Motor neuron (in vitro differentiated cells): ENCODE measurements at places on chromosomes 11 and 22. TPM values are rescaled to one million over a fixed set of nuclear protein-coding genes. Genes with fewer than 3 reads are reported as not detected.
A peak's percentile ranks its signal among the peaks of the same experiment; 100 is the strongest.

GRCh38 chr11:78289552-78290292 is 101.0 kb downstream of the USP35 start:
- ATAC-seq = no peak

DNA sequence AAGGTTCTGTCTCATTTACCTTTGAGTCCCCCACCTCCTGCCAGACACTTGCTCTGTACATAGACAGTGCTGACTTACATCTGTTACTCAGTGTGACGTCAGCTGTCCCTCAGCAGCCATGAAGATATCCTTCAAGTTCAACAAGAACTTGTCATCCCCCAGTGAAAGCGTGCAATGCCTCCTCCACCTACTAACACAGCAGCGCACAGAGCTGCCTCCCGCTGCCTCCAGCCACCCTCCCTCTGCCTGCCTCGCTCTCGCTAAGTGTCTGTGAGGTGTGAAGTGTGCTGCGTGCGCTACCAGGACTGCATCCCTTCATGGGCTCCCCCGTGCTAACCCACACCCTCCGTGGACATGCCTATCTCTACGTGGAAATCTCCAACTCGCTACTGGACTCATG is 621.4 kb downstream of the BRD1 start:
- ATAC-seq = no peak

GRCh38 chr22:39664485-39665200 is 94.1 kb downstream of the CACNA1I start:
- ATAC-seq = peak; percentile 50

DNA sequence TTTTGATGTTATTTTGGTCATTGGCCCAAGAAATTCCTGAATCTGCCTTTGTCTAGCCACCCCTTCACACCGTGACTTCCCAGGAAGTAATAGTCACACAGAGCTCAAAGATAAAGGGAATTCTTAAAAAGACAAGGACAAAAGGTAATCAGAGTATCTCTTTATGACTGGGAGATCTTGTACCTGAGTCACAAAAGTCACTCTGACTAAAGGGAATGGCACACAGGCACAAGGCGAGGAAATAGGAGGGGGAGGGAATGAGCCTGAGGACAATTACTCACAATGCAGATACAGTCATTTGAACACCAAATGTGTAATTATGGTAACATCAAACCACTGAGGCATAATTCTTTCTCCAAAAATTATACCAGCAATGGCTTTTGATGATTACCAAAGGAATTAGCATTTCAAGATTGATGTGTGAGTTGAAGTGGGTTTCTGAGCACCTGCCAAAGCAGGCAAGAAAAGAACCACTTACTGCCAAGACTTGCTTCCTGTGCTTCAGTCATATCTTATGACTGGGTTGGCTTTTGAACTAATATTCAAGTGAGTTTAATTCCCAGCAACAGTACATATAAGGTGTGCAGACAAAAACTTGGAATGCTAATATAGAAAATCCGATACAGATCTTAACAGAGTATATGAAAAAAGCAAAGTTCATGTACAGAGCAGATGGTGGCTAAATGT is 856.4 kb downstream of the LRRC4C start:
- ATAC-seq = no peak

DNA sequence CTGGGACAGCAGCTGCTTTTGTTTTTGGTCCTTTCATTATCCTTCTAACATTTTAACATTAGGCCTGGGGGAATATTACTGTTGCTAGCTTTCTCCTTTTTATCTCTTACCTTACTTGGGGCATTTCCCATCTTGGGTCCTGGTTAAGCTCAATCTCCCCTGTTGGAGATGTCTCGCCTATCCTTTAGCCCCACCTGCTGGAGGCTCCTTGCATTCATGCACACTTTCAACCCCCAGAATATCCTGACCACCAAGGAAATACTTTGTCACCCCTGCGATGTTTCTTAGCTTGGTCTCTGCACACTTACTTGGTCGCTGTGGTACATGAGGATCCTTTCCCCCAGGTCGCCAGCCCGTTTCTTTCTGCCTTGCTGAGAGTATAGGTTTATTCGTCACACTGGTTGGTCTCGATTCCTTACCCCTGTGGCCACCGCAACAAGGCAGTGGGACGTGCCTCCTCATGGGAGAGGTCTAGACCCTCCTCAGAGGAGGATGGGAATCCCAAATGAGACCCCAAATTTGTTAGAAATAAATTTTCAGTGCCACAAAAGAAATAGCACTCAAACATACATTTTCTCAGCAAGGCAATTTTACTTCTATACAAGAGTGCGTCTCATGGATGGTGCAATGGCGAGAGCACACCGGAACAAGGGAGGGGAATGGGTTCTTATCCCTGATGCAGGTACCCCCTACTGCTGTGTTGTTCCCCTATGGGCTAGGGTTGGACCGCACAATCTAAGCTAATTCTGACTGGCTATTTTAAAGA is 5.4 kb upstream of the TXN2 start:
- ATAC-seq = no peak

- peak; percentile 15 for ATAC-seq
Observed at GRCh38 chr11:119352857-119353260, 6.4 kb upstream of the MFRP start.

DNA sequence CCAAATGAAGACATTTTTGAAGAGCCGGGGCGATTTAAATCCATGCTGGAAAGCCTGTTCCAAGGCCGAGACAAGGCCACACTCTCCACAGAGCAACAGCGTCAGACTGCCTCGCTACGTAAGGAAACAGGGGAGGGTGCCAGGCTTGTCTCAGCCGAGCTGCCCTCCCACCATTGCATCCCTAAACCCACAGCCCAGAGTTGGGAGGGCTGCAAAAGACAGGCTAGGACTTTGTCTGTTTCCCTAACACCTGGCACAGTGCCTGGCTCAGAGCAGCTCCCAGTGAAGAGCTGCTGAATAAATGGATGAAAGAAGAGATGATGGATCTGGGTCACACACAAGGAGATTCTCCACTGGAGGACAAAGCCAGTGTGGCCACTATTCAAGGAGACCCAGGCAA is 51.3 kb upstream of the SCUBE2 start:
- no peak for ATAC-seq

PDGFD gene
- 0.71 and 0.87 TPM in 2 replicates for total RNA-seq

- ATAC-seq = peak; percentile 43
Observed at GRCh38 chr11:63508009-63508408, 2.1 kb downstream of the LGALS12 start.

ACR gene
- total RNA-seq = 1.3 TPM in 1 of 2 replicates, not detected in the other

- ATAC-seq = no peak
Observed at GRCh38 chr11:95372097-95372656, 141.2 kb upstream of the SESN3 start.

DNA sequence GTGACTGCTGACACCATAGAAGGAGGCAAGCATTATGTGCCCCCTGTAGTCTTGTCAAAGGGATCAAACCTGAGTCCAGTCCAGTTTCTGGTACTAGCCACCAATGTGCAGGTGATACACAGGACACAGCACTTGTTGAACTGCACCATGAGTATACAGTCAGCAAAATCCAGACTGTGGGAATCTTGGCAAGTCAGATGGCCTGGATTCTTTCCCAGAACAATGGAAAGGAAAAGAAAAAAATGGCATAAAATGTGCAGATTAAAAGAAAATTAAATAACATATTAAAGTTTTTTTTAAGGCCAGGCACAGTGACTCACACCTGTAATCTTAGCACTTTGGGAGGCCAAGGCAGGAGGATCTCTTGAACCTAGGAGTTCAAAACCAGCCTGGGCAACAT is 16.8 kb downstream of the CRY2 start:
- no peak for ATAC-seq

GRCh38 chr11:101960231-101960630 is 43.9 kb upstream of the ANGPTL5 start:
- no peak for ATAC-seq
